ENCODE measurements at places on chromosomes 2 and 18.

- DNase-seq = no peak
These were observed 121.5 kb upstream of the SIX2 start for GRCh38 chr2:45130736-45131135.

DNA sequence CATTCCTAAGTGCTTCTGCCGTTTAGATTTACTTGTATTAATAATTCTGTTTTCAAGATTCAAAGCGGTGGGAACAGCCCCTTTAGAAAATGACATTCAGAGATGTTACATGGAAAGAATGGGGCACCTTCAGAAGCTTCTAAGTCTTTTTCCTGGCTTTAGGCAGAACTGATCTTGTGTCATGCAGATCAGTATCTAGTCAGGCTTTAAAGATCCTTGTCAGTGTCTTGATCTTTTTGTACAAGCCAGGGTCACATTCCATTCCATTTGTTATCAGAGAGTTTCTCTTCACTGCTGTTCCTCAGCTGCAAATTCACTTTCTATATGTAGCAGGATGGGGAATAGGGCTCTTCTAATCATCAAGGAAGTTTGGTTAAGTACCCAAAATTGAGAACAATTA is 275.3 kb downstream of the DCC start:
- DNase-seq = no peak

- DNase-seq = no peak
These were observed 263.6 kb upstream of the SALL3 start for GRCh38 chr18:78716022-78716421.

GRCh38 chr18:8957731-8958130 is 144.8 kb upstream of the NDUFV2 start:
- DNase-seq = no peak

GRCh38 chr18:45650321-45650720 is 35.0 kb downstream of the SLC14A2 start:
- DNase-seq = no peak

- no peak for DNase-seq
These were observed 120.8 kb downstream of the FAM168B start for GRCh38 chr2:130972410-130972809.

DNA sequence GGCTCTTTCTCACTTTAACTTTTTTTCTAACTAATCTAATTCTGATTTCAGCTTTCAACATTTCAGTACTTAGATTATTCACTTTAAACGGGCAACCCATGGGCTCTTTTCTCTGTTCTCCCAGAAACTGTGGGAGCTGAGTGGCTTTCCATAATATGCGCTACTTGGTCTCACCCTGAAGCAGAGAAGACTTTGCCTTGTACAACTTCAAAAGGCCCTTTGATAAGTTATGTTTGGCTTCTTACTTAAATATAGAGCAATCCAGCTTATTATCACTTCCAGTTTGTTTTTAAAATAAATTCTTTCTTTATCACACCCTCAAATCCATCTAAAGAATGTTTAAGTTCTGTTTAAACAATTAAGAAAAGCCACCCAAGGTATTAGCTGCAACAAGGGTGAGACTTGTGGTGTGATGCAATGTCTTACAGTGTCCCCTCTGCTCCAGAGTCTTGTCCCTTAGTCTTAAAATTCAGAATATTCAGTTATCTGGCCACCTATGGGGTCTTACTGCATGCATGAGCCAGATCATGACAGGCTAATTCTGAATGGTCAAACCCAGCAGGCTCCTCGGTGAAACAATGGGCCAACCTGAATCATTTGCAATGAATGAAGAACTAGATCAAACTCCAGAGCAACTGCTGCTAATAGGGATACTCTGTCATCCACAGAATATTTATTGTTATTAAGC is 38.8 kb downstream of the GCG start:
- DNase-seq = no peak

DNA sequence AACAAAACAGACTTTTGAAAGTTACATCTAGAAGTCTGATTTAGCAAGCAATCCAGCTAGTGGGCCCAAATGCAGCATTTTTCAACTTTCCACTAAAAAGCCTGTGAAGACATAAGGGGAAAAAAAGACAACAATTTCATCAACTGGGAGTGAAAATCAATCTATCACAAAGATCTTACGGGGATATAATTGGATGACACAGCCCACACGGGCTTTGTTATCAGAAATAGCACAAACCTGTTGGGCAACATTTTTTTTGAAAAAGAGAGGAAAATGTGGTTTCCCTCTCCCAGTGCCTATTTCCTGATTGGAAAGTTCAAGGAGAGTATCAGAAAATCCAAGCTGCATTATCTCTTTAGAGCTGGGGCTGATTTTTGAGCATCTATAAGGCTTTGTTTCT is 132.7 kb downstream of the EVA1A start:
- DNase-seq = no peak

- no peak for DNase-seq
These were observed 10.9 kb upstream of the CNRIP1 start for GRCh38 chr2:68330691-68331090.

DNA sequence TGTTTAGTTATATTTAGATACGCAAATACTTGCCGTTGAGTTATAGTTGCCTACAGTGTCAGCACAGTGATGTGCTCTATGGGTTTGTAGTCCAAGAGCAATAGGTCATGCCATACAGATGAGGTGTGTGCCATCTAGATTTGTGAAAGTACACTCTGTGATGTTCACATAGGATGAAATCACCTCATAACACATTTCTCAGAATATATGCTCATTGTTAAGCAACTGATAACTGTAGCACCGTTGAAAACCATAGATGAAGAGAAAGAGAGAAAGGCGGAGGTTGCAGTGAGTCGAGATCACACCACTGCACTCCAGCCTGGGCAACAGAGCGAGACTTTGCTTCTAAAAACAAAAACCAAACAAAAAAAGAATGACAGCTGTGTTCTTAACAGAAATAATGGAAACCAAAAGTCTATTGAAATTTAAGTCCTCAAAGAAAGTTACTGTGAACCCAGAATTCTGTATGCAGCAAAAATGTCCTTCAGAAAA is 9.5 kb downstream of the DGKD start:
- DNase-seq = no peak

GRCh38 chr2:72815655-72816278 is 10.1 kb downstream of the EXOC6B start:
- no peak for DNase-seq

- no peak for DNase-seq
These were observed 134.4 kb upstream of the SLC1A4 start for GRCh38 chr2:64854773-64855237.

- peak; percentile 44 for DNase-seq
These were observed 10.2 kb upstream of the IMP4 start for GRCh38 chr2:130332271-130333073.

DNA sequence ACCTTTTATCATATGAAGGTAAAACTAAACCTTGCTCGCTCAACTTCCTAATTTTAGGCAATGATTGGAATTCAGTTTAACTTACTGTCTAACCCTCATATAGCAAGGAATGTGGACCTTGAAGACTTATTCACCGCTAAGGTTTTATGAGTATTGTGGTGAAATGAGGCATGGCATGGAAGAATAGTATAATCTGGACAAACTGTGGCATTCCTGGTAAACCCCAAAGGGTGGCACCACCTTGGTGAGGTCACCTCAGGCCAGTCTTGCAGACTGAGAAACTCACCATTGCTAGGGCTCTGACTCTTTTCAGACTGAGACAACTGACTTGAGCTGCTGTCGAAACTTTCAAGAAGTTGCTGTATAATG is 51.1 kb upstream of the EHBP1 start:
- DNase-seq = no peak

GRCh38 chr2:101396316-101396717 is 9.0 kb upstream of the CREG2 start:
- no peak for DNase-seq

- DNase-seq = no peak
These were observed 78.1 kb downstream of the ZNF516 start for GRCh38 chr18:76416911-76417310.

DNA sequence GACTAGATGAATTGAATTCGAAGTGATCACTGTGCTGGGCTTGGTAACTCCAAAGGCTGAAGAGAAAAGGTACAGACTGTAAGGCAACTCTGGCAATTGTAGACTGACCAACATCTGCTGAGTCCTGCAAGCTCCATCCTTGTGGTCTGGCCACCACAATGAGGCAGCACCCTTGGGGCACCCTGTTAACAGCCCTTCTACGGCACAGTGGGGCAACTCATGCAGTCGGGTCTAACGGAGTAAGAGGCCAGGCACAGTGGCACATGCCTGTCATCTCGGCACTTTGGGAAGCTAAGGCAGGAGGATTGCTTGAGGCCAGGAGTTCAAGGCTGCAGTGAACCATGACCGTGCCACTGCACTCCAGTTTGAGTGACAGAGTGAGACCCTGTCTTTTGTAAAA is 126.8 kb downstream of the ZAP70 start:
- DNase-seq = no peak

DNA sequence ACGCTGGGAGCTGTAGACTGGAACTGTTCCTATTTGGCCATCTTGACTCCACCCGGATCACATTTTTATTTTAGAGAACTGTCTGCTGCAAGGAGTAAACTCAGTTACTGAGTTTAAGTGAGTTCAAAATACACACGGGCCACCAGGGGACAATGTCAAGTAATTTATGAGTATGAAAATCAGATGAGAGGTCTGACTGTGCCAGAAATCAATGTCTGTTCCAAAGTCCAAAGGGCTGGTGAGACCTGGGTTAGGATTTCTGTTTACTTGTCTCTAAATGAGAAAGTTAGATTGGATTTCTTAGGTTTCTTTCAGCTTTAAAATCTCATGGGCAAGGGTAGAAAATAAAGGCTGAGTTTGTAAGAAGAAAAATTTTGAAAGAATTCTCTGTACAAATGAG is 465.8 kb upstream of the MEIS1 start:
- no peak for DNase-seq

DNA sequence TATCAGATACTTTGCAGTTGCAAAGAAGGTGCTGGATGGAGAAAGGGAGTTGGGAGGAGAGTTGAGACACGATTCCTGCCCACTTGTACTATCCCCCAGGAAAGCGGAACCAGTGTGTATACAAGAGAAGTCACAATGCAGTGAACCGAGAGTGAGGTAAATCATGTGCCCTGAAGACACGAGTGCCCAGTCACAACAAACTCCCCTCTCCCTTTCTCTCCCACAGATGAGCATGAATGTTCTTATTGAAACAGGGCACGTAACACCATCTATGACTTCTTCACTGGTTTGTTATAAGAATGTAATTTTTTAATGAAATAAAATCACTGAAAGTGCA is 155.7 kb downstream of the IRS1 start:
- no peak for DNase-seq

DNA sequence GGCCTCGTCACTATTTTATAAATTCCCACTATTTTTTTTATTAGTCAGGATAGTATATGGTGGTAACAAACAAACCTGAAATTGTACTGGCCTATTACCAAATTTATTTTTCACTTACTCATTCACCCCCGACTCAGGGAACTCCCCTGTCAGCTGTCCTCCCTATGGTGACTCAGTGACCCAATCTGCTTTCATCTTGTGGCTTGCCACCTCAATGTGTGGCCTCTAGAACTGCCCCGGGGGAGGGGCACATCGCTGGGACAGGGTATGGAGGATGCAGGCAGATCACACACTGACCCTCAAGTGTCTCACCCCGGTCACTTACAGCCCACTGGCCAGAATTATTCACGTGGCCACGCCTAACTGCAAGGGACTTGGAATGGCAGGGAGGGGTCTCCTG is 71.6 kb downstream of the ACTR2 start:
- peak; percentile 16 for DNase-seq

GRCh38 chr2:170585067-170585466 is 130.1 kb upstream of the SP5 start:
- no peak for DNase-seq

GRCh38 chr2:230737300-230737699 is 24.7 kb downstream of the CAB39 start:
- no peak for DNase-seq

DNA sequence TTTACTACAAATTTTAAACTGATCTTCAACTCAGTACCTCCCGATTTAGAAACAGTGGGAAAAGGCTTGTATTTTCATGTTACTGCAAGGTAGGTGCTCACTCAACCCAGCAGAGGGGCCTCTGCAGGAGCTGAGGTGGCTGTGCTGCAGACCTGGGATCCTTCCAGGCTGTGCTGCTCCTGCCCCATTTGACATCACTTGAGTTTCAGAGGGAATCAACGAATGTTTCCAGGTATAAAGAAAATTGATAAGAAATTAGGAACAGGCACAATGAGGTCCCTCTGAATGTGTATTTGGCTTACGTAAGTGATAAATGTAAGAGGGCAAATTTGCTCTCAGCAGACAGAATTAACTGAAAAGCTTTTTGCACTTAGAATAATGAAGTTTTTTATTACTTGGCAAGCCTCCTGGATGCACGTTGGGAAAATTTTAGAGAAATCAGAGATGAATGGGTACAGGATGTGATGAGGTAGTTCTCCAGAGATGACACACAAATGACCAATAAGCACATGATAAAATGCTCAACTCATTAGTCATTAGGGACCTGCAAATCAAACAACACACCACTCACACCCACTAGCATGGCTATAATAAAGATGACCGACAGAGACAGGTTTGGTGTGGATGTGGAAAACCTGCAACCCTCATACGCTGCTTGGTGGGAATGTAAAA is 114.0 kb downstream of the NOL10 start:
- DNase-seq = no peak

- DNase-seq = no peak
These were observed 17.2 kb downstream of the EML4 start for GRCh38 chr2:42186366-42186765.

DNA sequence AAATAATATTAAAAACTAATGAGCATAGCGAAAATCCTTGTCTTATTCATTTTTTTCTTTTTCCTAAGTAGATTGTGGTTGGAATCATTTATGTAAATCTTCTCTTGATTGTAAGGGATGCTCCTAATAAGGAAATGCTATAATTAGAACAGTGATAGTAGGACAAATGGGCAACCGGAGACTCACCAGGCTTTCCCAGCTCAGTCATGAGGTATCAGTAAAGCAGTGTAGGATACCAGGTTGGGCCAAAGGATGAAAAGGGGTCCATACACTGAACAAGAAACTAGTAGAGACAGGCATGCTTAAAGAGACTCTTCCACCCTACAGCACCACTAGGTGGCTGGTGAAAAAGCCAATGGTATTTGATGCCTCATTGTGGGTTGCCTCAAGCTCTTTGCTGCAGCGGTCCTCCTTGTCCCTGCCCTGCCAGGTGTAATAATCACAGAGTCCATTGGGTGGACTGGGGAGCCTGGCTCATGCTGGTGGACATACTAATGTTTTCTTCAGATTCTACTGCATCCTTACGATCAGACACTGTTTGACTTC is 71.4 kb upstream of the FAM98A start:
- no peak for DNase-seq
